Heart left ventricle (tissue), 16 donors: ENCODE measurements at places on chromosomes 5 and 9. TPM values are rescaled to one million over a fixed set of nuclear protein-coding genes. Genes with fewer than 3 reads are reported as not detected.

DNA sequence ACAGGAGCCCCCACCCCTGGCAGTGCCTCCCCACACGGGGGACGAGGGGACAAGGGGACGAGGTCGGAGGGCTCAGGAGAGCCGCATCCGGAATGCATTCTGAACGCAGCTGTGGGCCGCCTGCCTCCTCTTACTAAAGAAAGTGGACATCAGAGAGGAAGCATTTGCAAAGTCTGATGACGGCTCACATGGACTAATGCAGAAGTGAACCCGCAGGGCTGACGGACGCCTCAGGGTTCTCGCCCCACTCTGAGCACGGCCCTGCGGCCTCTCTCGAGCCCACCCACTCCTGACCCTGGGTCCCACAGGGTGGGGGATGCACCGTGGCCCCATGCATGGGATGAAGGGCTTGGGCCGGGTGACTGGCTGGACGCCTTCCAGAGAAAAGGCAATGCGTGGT lies 5.9 kb downstream of the LPCAT1 start:
- DNase-seq = no peak

DNA sequence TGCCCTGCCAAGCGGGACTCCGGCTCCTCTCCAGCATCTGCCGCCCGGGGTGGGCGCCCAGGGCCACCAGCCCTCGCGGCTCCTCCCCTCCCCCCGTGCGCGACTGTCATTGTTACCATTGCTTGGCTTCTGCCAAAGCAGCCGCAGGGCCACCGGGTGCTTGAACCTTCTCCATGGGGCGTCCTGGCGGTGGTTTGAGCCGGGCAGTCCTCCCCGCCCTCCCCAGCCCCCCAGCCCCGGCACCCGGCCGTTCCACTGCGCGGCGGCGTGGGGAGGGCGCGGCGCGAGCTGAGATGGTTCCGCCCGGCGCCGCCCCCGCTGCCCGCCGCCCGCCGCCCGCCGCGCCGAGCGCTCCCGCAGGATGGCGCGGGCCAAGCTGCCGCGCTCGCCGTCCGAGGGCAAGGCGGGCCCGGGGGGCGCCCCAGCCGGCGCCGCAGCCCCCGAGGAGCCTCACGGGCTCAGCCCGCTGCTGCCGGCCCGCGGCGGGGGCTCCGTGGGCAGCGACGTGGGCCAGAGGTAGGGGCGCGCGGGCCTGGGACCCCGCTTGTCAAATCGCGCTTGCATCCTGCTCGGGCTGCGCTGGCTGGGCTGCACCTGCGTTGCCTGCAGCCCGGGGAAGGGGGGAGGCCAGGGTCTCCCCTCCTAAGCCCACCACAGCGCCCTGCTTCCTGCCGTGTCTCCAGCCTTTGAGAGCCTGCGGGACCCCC lies 34.4 kb downstream of the KCNT1 start:
- DNase-seq = no peak

DNA sequence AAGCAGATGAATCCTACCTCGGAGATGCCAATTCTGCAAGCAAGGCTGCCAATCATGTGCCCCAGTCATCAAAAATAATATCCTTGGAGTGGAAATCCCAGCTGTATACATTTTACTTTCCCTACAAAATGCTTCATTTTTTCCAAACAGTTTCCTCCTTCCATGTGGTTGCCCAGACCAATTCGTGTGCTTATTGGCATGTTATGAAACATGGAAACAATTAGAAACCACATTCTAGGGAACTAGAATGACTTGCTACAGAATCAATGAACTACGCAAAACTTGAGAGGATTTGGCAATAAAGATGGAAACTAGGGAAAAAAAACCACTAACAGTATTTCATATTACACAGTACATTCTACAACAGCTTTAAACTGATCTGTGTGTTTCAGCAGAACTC lies 584.5 kb upstream of the DMAC1 start:
- no peak for DNase-seq

DNA sequence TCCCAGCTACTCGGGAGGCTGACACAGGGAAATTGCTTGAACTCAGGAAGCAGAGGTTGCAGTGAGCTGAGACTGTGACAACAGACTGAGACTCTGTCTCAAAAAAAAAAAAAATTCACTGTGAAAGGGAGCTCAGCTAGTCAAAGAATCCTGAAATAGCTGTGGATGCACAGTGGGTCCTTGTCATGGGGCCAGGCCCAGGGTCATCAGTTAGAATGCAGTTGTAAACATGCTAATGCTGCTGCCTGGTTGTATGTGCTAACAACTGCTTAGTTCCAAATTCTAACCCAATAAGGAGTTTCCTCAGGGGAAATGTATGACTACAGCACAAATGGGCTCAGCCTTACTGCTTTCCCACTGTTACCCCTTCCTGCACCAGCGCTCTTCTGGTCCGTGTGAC lies 84.0 kb downstream of the PALM2AKAP2 start:
- DNase-seq = no peak

- DNase-seq = no peak
Measured at GRCh38 chr5:83099001-83099400, 21.7 kb downstream of the XRCC4 start.

CDC20B gene
- total RNA-seq = not detected

- no peak for DNase-seq
Measured at GRCh38 chr9:755454-756381, 85.8 kb upstream of the DMRT1 start.

GRCh38 chr9:121860213-121860612 lies 208.8 kb downstream of the DAB2IP start:
- DNase-seq = no peak

LMNB1 gene
- 4.2 TPM for total RNA-seq

CAMK4 gene
- total RNA-seq = not detected

DNA sequence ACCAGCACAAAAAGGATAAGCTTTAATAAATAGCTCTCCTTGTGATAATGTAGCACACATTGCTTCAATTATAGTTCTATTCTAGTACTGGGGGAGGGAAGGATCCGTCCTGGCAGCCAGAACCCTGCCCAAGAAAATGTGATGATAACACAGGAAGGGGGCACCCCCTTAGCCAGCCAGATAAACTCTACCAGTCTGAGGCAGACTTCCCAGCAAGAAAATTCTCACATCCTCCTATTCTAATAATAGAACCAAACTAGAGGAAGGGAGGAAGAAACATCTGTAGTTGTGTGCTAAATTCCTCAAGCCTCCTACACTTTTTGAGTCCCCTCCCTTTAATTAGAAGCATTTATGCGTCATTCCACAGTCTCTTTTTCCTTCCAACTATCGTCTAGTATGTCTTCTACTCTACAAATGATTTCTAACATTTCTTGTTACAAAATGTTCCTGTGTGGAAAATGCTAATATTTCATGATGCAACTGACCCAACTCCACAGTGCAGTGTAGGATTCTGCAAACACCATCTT lies 261.0 kb downstream of the SEMA5A start:
- DNase-seq = peak; percentile 65

LCN1 gene
- not detected for total RNA-seq

DNA sequence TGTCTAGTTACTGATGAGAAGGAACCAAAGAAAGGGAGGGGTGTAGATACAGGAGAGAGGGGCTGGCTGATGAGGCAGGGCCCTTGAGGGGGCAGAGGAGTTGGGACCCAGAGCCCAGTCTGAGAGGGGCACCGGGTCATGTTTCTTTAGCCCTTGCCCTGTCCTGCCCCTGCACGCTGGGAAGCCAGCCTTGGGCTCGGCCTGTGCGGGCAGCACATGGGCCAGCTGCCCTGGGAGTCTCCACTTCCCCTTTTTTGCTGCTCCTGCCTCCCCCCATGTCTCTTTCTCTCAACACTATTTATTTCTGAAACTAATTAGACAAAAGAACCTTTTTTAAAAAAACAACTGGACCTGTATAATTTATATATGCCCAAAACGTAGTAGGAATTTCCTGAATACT lies 20.5 kb downstream of the MVB12B start:
- no peak for DNase-seq

DNA sequence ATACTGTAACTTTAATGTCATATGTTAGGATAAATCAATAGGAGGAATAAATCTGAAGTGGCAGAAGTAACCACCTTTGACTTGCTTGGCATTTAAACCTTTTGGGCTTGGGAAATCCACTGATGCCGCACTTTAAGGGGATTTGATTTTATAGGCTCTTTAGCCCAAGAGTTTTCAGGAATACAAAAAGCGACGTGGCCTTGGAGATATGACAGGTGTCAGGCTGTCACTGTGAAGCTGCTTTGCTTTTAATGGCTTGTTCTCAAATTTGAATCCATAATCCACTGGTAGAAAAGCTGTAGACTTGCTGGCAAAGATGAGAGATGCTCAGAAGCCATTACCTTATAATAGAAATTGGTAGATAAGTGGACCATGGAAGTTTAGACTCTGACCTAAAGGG lies 71.6 kb downstream of the GABRG2 start:
- DNase-seq = no peak

AJM1 gene
- 6.3 TPM for total RNA-seq

IRX2 gene
- total RNA-seq = 0.24 TPM

DNA sequence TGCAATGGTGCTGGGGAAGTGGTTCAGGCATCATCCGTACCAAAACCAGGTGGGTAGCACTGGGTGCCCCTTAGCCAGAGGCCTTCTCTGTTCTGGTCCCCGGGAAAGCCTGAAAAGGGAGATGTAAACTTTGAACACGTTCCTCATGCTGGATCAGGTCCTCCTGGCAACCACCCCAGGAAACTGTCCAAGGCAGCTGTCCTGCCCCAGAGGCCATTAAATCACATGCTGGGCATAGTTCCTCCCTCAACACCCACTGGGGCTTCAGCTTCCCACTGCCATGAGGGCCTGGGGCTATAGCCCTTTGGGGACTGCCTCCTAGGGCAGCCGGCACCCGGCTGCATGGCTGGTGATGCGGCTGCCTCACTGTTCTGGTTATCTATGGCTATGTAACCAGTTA lies 228.9 kb upstream of the MVB12B start:
- no peak for DNase-seq

- DNase-seq = no peak
Measured at GRCh38 chr9:117720066-117720465, 15.9 kb downstream of the TLR4 start.
